ENCODE measurements at places on chromosomes 1 and 21.

- H3K27me3 ChIP-seq, result no peaks in the 10 kb centered on the region
- H3K4me3 ChIP-seq, result no peak overlapping the region
- H3K27ac ChIP-seq, result no peak overlapping the region
- DNase-seq, result no peak
- H3K4me1 ChIP-seq, result peaks cover 7% of the 10 kb centered on the region
- H3K36me3 ChIP-seq, result no peaks in the 10 kb centered on the region
Measured at GRCh38 chr1:56268519-56269140, 310.7 kb downstream of the PLPP3 start.

DNA sequence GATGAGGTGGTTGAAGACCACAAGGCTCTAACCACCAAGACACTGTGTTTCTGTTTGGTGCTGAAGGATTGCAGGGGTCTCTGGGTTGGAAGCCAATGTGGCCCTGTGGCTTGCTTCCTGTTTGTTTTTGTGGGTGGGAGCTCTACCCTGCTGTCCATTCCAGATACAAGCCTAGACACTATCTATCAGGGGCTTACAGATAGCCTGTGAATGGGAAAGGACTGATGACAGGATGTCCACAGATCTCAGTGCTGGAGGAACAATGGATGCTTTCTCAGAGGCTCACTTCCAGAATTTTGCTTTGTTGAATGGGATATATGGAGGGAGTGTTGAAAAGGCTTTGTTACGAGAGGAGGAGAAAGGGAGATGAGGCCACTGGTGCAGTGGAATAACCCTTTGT, 69.7 kb downstream of the NOS1AP start:
- no peaks in the 10 kb centered on the region for H3K36me3 ChIP-seq
- H3K4me1 ChIP-seq, result peaks cover 95% of the 10 kb centered on the region
- H3K27me3 ChIP-seq, result no peaks in the 10 kb centered on the region
- no peak overlapping the region for H3K4me3 ChIP-seq
- peak overlapping the region; percentile 2 for H3K27ac ChIP-seq

- H3K36me3 ChIP-seq, result no peaks in the 10 kb centered on the region
- no peak overlapping the region for H3K4me3 ChIP-seq
- H3K27ac ChIP-seq, result no peak overlapping the region
Measured at GRCh38 chr1:208179961-208180409, 64.2 kb downstream of the PLXNA2 start.

DNA sequence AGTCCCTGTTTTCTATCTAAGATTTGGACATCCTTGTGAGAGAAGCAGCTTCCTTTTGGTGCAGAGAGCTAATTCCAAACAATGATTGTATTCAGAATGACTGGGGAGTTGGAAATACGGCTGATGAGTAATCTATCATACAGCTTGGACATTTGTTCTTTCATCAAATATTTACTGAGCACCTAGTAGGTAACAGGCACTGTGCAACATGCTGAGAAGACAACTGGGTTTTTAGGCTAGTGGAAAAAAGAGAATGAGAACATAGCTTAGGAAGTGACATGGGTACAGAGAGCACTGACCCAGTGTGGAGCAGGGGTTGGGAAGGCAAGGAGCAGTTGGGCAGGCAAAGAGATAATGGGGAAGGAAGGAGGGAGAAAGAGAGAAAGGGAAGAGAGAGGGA, 87.5 kb downstream of the TBX19 start:
- H3K27me3 ChIP-seq, result no peaks in the 10 kb centered on the region
- H3K27ac ChIP-seq, result peak overlapping the region; percentile 58
- H3K4me1 ChIP-seq, result peaks cover 43% of the 10 kb centered on the region
- peaks cover 6% of the 10 kb centered on the region for H3K36me3 ChIP-seq

GRCh38 chr1:179883745-179884138, 1.7 kb downstream of the TOR1AIP1 start:
- H3K27me3 ChIP-seq, result no peaks in the 10 kb centered on the region
- DNase-seq, result peak; percentile 45
- peaks cover 2% of the 10 kb centered on the region for H3K36me3 ChIP-seq
- peak overlapping the region; percentile 82 for H3K4me3 ChIP-seq
- peaks cover 17% of the 10 kb centered on the region for H3K4me1 ChIP-seq

- H3K27me3 ChIP-seq, result peaks cover 19% of the 10 kb centered on the region
- no peak for DNase-seq
- H3K27ac ChIP-seq, result no peak overlapping the region
- no peak overlapping the region for H3K4me3 ChIP-seq
- peaks cover 14% of the 10 kb centered on the region for H3K4me1 ChIP-seq
- no peaks in the 10 kb centered on the region for H3K36me3 ChIP-seq
Measured at GRCh38 chr1:1189111-1189510, 15.4 kb downstream of the TTLL10 start.

DNA sequence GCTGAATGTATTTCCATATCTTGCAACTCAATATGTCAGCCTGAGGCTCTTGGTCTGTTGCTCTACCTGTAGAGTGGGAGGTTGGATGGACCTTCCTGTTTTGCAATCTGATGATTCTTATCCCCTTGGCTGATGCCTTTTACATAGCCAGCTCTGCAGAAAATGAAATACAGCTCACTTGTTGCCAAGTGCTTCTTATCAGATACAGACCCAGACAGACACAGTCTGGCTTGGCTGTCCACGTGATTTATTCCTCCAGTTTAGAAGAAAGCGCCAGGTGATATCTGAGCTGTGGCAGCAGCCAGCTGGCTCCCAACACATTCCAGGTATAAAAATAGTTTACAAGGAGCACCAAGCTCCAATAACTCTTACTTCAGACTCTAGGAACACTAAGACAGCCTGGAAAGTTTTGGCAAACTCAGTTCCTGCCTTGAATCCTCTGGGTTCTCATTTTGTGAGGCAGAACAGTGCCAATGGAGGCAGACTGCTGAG, 479.2 kb upstream of the USP24 start:
- no peaks in the 10 kb centered on the region for H3K27me3 ChIP-seq
- H3K27ac ChIP-seq, result no peak overlapping the region
- H3K4me1 ChIP-seq, result no peaks in the 10 kb centered on the region
- H3K4me3 ChIP-seq, result no peak overlapping the region

All from HepG2 (cell line).